Stimulated activated CD4-positive, alpha-beta T cell treated with anti-CD3 and anti-CD28 coated beads, Interleukin-2, amount 100 ng/mL, for 48 hours (primary cell): ENCODE measurements at places on chromosomes 2 and 18.

- DNase-seq = no peak
Measured at GRCh38 chr2:223914324-223914723, 30.8 kb downstream of the WDFY1 start.

DNA sequence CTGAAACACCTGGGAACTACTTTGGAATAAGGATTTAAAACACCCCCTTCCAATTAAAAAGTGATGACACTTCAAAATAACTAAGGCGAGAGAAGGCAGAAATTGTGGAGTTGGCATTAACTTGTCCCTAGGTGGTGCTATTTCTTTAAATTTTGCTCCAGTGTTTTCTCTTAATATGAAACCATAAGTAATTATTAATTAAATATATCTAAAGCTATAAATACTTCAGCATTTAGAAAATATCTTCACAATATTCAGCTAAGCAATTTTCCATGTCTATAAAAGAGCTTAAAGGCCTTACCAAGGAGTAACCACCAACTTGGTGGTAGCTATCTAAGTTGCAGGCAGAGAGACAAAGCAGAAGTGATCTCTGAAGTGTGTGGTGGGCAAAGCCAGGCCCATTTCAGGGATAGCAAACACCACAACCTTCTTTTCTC, 186.8 kb upstream of the PGAP1 start:
- no peak for DNase-seq

DNA sequence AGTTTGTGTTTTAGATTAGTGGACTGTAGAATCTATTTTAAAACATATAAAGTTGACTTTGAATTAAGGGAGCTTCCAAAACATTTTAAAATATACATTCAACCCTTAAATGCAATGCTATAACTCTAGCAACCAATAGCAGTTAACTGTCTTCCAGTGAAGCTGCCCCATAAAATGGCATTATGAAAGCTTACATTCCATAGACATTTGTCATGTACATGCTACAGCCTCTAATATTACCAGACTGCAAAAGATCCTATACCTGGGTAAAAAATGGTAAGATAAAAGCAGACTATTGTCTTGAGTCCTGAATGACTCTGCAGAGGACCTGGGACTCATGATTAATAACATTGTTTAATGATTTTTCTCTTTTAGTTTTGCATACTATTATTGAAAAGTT, 489.4 kb downstream of the LRP1B start:
- no peak for DNase-seq

GRCh38 chr18:61824733-61825363, 68.0 kb downstream of the RNF152 start:
- no peak for DNase-seq

DNA sequence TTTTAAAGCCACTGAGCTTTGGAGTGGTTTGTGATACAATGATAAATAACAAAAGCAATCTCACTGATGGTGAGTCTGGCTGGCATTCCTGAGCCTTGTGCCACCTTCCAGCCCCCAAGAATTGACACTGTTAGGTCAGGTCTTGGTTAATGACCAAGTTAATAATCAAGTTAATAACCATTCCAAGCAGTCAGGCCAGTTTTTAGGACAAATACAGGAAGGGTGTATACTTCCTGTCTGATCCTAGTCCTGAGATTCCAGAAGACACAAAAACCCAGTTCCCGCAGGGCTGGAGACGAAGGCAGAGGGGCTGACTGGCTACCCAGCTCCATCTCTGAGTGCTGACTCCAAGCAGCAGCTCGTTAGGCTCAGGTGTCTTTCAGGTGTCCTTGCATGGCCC, 74.6 kb upstream of the LAPTM4A start:
- no peak for DNase-seq

DNA sequence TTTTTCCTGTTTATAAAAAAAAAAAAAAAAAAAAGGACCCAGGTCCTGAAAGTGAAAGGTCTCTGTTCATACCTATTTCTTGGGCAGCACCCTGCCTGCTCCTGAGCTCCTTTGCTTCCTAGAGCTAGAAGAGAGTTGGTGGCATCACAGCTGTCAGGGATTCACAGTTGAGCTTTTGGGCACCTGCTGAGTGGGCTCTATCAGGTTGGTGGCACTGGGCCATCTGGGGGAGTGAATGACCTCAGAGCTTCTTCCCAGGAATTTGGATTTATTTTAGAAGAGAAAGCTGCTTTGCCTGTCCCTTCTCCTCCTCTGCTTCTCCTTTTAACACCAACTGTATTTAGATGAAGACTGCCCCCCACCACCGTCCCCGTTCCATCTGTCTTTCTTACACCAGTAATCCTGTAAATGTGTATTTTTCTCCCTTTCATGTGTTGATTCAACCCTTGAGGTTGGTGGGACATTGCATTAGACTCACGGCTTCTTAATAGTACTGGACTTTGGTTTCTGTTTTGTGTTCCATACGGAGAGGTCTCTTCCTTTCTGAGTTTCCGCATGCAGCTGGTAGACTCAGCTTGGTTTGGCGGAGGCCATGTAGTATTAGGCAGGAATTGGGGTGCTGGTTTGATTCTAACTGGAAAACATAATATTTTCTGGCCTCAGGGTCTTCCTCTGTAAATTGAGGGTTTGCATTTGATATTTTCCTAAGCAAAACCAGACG, 7.6 kb upstream of the MGAT5 start:
- DNase-seq = no peak

- no peak for DNase-seq
Measured at GRCh38 chr2:67652679-67653078, 255.5 kb downstream of the ETAA1 start.

DNA sequence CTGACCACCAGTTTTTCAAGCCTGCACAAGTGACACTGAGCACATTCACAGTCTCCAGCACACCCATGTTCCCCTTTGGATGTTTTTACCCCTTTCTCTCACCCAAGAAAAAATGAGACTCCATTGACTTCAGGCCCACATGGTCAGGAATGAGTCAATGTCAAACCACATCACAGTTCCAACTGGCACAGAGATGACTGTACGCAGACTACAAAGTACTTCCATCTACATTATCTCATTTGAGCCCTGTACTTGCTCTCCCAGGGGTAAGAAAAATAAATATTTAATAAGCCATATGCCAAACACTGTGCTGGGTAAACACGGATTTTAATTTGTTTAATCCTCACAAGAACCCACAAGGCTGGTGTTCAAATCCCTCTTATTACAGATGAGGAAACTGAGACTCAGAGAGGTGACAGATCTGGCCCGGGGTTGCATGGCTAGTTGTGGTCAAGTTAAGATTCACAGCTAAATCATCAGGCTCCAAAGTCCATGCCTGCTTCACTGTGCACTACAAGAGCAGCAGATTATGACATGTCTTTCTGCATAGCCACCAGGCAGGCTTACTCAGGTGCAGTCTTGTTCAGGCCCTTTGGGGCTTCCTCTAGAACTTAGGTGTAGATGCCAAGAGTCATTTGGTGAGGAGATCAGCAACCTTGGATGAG, 106.1 kb downstream of the TXNL1 start:
- peak; percentile 1 for DNase-seq

DNA sequence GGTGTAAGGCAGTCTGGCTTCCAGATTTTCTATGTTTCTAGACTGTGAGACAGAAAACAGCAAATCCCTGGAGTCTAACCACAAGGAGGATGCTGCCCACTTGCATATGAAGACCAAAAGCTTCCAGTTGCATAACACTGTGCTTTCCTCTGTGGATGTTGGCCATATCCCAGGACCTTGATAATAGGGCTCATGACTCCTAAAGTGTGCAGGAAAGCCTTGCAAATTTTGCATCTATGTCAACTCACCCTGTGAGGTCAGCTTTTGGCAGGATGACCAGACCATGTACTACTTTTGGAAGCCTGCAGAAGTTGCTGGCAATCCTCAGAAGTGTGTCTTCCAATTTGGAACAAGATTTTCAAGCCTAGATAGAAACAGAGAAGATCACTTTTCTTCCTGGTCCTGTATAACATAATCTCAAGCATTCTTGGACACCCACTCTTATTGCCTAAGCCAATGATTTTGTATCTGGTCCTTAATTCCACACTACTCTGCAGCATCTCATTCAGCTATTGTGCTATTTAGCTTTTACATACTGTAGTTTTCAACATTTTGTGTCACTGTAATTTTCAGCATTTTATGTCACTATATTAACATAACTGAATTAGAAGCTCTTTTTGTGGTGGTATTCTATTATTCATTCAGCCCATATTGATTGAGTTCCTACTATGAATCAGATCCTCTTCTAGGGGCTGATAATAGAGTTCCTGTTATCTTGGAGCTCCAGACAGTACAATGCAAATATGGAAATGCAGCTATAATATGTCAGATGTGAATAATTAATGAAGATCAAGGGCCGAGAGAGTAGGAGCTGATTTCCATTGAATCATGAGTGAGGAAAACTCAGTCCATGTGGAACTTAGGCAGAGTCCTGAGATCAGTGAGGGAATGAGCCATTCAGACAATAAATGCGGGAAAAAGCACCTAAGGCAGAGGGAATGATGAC, 85.3 kb upstream of the RAB27B start:
- DNase-seq = no peak

DNA sequence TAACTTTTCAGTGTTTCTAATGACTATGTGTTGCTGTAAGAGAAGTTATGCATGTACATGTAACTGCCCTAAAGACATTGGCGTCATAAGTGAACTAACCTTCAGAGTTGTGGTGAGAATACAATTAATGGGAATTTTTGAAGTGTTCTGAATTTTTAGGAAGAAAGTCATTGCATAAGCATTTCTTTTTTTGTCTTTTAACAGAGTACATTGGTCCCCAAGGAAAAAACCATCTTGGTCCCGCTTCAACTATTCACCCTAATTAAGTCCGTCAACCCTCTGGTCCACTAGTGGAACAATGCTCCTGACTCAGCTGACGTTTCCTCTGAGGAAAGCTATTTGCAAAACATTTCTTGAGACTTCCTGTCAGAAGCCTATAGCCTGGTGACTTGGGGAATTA, 41.1 kb upstream of the VIT start:
- DNase-seq = no peak

DNA sequence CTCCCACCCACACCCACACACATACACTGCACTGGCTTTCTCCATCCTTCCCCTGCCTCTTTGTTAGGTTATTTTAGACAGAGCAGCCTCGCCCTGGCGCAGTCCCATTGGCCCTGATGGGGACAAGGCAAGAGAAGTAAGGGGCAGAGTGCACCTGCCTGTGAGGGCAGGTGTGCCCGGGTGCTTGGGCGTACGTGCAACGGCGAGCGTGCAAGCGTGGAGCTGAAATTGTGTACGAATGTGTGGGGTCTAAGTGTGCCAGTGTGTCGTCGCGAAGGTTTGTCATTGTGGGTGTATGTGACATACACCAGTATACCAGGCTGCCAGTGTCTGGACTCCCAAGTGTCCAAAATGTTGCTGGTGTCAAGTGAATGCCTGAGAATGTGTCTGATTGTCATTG, 544 bp downstream of the LRATD1 start:
- DNase-seq = no peak

GRCh38 chr2:159976527-159977160, 85.8 kb downstream of the PLA2R1 start:
- no peak for DNase-seq

DNA sequence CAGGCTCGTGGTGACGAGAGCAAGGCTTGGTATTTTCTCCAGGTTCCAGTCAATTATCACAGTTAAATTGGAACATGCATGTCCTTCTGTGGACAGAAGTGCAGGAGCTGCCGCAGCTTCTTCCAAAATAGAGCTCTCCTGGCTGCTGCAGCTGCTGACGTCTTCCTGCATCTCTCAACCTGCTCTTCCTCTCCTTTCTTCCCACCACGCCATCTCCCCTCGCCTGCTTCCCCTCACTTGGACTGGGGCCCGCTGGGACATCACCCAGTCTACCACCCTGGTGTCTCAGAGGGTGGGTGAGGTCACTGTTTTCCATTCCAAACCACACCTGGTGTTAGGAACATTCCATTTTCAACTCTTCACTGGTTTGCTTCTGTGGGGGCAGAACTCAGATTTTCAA, 41.4 kb downstream of the SPP2 start:
- no peak for DNase-seq

DNA sequence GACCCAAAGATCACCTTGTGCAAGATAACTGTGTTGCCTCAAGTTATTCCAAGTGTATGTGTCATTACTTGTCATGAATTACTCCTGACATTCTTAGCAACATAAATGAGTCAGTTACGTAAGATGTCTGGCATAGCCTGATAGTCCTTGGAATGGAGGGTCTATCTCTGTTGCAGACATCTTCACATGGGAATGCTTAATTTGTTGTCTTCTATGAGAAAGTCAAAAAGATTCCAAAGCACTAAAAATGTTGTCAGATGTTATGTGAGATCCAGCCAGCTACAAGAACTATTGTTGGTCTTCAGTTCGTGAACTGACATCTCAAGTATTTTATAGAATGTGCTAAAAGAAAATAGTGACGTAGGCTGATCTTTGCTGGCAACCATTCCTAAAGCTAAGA, 178.2 kb upstream of the RASGRP3 start:
- DNase-seq = no peak

- no peak for DNase-seq
Measured at GRCh38 chr2:186718903-186719302, 25.0 kb downstream of the FAM171B start.

DNA sequence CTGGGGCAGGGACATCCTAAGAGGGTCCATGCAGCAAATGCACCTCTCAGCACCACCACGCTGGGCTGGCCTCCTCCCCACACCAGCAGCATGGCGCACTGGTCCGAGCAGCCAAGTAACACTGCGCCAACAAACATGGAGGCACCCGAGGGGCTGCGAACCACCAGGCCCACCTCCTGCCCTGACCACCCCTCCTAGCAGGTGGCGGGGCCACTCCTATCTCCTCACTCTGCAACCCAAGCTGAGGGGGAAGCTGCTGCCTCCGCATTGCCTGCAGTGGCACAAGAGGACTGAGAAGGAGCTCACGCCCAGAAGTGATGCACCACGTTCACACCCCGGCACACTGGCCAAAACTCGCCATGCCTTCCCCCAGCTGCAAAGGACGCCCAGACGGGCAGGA, 94.4 kb downstream of the EIPR1 start:
- no peak for DNase-seq

GRCh38 chr2:50952596-50952995, 79.3 kb downstream of the NRXN1 start:
- DNase-seq = no peak

DNA sequence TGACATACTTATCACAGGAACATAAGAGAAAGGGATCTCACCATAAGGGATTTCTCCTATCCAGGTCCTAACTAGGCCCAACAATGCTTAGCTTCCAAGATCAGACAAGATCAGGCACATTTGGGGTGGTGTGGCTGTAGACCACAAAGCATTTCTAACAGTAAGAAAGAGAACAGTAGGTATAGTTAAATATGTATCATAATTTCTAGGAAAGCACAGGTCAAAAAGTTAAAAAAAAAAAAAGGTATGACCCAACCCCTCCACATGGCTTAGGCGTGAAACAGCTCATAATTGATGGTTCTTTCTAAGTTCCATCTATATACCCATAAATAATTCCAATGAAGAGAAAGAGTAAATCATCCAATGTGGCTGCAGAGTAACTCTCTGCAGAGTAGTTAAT, 6.9 kb downstream of the PRKD3 start:
- DNase-seq = no peak
